HTR-8/SVneo (cell line): ENCODE measurements at places on chromosomes 16 and 17.

DNA sequence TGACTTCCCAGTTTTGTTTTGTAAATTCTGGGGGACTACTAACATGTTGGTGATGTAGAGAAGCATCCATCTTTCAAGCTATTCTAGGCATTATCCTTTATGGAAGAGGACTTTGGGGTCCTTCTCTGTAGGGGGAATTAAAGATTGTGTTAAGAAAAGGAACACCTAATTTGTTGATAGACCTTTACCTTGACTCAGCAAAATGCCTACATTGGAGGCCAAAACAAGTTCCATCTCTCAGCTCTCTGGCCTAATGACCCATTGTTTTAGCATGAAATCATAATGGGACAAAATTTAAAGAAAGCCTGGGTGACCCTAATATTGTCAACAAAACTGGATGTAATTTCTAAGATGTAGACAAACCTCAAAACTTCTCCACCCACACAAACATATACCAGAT is 465.3 kb upstream of the SOX9 start:
- DNase-seq = no peak

DNA sequence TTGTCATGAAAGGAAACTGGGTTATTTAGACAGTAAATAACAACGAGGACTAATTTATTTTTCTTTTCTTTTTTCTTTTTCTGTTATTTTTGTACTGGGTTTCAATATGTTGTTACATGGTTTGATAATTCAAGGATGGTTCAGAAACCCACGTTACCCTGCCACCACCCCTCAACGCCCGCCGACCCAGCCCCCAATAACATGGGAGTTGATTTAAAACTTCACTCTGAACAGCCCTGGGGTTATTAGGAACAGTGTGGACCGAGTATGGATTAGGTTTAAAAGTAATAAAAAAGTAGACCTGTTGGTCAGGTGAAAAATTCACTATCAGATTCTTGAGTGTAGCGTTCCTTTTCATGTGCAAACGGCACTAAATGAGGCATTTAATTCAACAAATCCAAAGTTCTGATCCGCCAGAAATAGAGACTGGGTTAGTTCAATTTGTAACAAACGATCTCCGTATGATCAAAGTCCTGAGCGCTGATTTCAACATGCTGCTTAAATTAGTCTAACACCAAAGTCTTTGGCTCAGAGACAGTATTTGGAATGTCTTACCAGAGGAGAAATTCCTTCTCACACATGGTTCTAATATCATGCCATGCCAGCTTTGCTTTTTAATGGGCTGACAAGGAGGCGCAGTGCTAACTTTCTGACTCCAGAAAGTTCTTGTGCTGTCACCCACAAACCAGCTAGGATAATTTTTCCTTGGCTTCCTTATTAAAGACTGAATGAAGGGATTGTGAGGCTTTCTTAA is 173.1 kb upstream of the IRX3 start:
- no peak for DNase-seq

DNA sequence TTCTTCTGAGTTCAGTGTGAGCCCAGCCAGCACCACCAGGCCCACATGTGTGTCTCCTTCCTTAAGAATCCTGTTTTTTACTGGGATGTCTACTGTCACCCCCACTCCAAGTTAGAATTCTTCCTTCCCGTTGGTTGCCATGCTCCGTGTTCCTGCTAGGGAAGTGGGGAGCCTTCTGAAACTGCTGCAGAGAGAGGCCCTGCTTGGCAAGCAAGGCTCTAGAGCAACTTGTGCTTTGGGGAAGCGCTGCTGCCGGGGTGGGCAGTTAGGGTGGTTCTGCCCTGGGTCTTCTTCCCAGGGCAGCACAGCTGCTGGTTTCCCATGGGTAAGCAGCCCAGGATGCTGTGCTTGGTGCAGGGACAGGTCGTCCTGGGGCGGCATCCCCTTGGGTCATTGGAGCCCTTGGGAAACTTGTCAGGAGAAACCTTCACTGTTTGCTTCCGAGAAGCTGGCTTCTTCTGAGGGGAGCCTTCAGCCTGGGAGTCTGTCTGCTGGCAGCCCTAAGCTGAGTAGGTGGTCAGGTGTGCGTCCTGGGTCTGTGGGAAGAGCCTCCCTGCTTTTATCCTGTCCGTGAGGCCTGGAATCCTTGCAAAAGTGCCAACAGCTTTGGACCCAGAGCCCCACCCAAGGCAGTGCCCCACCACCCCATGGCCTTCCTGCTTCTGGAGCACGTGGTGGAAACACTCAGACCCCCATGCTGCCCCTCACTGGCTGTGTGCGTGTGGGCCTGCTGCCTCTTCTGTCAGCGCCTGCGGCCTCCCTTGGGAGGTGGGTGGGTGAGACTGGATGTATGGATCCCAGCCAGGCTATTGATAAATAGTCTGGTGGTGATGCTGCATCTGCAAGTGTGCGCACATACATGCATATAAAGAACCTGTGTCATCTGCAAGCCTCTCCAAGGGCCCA is 71.8 kb downstream of the PLD6 start:
- DNase-seq = no peak

DNA sequence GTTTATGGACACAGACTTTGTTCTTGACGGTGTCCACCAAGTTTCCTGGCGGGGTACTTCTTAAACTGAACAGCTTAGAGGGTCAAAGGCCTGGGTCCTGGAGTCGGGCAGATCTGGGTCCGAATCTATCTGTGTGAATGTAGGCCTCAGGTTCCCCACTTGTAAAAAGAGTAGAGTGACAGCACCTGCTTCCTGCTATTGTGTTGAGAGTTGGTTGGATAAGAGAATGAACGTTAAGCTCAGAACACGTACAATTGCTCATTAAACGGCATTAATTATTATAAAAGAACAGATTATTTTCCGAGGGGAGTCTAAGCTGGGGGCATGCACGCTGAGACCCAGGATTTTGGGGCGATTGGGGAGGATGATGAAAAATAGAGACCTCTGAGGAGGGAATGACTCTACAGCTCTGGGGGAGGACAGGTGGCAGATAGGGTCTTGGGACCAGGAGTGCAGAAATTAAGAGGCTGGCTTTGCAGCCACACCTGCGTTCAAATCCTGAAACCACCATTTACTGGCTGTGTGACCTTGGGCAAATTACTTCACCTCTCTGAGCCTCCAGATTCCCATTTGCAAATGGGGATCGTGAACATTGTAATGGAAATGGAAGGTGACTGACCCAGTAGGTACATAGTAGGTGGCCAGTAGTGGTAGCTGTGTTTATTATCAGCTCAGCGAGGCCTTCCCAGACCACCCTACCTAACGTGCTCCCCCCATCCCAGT is 862 bp downstream of the CLEC16A start:
- DNase-seq = no peak

GRCh38 chr17:63505341-63505740 is 17.8 kb upstream of the KCNH6 start:
- DNase-seq = no peak

GRCh38 chr17:73754886-73755400 is 110.7 kb upstream of the SDK2 start:
- DNase-seq = no peak

DNA sequence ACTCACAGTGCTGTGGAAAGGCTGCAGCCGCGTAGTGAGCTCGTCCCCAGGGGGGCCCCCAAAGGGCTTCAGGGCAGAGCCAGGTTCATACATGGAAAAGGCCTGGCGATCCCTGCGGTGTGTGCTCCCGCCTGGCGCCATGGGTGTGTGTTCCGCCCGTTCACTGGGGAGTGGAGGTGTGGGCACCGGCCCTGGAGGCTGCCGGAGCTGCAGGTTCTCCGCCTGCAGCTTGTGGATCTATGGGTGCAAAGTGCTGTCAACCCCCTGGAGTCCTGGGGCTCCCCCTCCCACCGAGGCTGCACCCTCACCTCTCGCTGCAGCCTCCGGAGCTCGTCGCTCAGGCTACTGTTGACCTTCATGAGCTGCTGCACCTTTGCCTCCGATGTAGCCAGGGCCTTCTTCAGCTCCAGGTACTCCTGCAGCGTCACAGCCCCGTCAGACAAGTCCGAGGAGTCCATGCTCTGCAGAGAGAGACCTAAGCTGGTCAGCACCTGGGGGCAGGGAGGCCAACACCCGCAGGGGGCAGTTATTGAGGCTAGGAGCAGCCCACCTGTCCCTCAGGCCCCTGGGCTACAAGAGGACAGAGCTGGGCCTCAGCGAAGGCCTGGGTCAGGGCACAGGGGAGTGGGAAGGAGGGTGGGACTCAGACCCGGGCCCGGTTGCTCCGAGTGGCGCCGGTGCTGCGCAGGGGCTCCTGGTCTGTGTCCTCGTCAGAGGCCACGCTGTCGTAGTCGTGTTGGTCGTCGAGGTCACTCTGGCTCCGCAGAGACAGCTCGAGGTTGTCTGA is 7.9 kb downstream of the TP53I13 start:
- DNase-seq = no peak
